Retina (tissue), 1 donor: ENCODE measurements at places on chromosomes 1 and 21.

- no peak for DNase-seq
Measured at GRCh38 chr21:21481239-21481638, 483.0 kb downstream of the NCAM2 start.

DNA sequence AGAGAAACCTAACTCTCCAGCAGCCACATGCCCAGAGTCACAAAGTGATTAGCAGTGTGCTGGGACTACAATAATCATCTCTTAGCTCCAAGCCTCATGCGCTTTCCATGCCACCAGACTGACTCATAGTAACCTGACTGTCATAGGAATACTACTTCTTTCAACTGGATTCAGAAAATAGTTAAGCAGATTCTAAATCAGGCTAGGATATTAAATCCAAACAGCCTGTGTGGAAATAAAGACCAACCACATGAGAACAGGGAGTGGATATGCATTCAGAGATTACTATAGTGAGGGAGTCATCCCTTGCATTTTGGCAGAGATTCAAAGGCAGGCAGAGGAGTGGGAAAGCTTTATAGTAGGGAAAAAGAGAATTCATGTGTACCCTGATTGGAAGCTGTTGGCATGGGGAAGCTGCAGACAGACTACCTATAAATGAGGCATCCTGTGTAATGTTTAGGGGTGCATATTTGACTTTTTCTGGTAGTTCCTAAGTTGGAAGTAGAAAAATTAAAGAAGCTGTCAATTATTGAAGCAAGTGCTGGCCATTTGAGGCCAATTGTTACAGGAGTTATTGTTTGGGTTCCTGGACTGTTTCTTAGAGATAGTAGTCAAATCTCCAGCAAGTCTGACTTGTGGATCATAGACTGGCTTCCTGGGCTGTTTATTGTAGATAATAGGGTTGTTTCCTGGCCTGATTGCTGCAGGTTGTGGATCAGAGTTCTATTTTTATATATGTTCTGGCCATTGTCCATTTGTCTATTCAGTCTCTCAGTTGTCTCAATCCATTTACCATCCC, 31.7 kb upstream of the DNAH14 start:
- no peak for DNase-seq

GRCh38 chr21:45592208-45592619, 50.0 kb upstream of the SLC19A1 start:
- no peak for DNase-seq

DNA sequence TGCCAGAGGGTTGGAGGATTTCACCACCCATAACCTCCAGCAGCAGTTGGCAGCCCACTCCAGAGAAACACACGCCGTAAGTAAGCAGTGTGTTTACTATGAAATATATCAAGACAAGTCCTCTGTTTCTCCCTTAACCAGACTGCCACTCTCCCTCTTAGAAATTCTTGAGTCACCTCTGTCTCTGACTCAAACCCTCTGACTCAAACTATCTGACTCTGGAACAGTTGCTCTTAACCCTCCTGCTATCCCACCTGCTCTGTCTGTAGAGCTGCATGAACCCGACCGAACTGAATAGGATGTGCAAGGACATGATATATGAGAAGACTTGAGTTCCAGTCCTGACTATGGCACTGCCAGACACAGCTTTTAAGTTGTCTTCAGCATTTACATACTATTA, 14.1 kb downstream of the INPP5B start:
- no peak for DNase-seq

DNA sequence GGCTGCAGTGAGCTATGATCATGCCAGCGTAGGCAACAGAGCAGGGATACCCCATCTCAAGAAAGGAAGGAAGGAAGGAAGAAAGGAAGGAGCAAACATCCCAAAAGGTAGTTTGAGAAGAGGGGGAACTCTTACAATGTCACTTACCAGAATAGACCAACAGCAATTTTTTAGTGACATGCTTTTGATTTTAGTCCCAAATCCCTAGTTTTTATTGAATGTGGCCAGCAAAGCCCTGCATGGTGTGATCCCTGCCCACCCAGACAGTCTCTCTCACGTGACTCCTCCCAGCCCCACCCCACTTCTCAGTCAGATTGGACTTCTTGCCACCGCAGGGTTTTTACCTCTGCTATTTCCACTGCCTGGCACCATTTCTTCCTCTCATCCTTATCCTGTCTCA, 39.8 kb upstream of the HNRNPU start:
- no peak for DNase-seq

GRCh38 chr1:100414693-100415497, 62.6 kb downstream of the CDC14A start:
- no peak for DNase-seq

DNA sequence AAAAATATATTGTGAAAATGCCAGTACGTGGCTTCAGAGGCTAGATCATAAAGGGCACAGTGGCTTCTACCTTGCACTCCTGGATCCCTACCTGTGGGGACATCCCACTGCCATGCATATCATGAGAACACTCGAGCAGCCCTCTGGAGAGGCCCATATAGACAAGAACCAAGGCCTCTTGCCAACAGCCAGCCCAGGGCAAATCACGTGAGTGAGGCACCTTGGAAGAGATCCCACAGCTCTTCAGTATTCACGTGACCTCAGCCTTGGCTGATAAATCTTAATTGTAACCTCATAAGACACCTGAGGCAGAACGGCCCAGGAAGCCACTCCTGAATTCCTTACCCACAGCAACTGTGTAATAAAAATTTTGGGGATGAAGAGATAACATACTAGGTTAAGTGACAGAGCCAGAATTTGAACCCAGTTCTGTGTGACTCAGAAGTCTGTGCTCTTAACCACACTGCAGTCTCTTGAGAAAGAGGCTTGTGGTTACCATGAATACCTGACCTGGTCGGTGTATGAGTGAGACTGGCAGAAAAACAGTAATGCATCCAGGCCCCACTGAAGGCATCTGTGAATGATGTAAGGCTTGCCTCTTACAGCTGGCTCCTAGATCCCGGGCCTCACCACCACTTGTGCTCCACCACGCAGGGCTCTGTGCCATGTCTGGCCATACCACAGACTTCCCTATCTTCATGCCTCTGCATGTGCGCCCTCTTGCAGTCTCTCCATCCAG, 6.9 kb upstream of the A3GALT2 start:
- no peak for DNase-seq

GRCh38 chr21:31905503-31906451, 33.0 kb downstream of the HUNK start:
- no peak for DNase-seq

GRCh38 chr21:18245464-18245967, 883 bp downstream of the CHODL start:
- DNase-seq = peak; percentile 88

DNA sequence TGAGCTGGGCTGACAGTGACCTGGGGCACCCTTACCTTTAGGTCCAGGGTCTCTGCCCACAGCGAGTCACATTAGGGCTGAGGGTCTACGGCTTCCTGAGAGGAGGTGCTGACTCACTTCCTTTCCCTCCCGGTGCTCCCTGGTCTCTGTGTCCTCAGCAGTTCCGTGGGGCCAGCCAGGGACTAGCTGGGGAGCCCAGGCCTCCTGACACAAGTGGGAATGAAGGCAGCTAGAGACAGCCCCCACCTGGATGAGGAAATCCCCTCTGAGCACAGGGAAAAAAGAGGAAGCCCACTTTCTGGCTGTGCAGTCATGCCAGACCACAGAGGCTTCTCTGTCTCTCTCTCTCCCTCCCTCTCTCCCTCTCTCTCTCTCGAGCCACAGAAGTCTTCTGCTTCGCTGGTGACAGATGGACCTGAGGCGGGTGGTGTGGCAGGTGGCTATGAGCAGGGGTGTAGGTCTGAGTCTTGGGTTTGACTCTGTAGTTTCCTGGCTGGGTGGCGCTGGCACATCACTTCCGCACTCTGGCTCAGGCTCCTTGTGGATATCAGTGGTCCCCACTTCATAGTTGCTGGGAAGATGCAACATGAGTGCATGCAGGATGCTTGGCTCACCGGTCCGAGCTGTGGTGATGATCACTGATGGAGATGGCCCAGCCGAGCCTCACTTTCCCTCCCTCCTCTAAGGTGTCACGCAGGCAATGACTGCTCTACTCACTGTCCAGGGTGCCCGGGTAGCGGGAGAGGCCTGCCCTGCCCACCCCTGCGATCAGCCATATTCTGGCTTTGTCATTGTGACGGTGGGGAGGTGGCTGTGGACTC, 3.5 kb downstream of the SLC66A1 start:
- no peak for DNase-seq

DNA sequence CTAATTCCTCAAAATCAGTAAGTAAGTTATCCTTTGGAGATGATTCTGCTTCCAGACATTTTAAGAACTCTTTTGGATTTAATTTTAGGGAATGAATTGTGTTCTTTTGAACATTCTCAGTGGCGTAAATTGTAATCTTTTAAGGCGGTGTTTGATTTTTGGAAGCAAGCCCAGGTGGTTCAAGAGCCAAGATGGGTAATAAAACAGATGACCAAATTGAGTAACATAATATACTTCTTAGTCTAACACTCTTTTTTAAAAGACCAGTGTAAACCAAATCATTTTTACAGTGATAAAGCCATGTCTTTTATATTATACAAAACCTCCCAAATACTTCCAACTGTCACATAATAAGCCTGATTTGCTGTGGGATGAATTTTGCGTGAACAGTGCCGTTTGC, 133.8 kb downstream of the LRRC40 start:
- no peak for DNase-seq

- DNase-seq = no peak
Measured at GRCh38 chr1:185938396-185938795, 204.2 kb downstream of the HMCN1 start.

DNA sequence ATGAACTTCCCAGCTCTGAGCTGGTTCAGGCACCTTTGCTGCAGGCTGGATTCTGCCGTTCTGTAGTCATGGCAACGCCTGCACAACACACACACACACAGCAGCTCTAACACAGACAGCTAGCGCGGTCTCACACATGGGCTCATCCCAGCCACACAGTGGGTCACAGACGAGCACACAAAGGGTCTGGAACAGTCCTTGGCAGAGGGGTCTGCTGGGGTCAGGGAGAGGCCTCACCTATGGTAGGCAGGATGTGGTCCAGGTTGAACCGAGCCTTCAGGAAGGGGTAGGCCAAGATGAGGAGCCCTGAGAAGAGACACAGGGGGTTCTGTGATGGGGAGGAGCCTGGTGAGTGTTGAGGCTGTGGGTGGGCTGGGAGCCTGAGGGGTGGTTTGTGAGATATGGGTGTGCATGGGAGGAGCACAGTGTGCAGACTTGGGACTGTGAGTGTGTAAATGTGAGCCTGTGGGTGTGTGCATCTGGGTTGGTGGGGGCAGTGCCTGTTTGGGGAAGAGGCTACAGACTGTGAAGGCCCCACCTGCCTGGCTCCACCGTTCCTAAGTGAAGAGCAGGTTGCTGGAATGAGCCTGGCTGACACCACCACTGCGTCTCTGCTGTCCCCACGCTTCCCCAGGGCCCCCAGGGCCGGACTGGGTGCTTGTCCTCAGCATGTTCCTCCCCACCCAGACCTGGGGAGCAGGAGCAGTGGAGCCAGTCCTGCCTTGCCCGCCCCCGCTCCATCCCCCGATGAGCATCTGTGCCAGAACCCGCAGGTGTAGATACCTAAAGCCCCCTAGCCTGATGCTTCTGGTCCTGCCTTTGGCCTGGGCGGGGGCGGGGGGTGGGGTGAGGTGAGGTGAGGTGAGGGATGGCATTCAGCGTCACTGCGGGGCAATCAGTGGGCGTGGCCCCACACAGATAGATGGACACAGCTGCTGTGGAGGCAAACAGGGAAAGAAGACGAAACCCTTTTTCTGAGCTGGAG, 1.5 kb downstream of the KNCN start:
- peak; percentile 81 for DNase-seq

DNA sequence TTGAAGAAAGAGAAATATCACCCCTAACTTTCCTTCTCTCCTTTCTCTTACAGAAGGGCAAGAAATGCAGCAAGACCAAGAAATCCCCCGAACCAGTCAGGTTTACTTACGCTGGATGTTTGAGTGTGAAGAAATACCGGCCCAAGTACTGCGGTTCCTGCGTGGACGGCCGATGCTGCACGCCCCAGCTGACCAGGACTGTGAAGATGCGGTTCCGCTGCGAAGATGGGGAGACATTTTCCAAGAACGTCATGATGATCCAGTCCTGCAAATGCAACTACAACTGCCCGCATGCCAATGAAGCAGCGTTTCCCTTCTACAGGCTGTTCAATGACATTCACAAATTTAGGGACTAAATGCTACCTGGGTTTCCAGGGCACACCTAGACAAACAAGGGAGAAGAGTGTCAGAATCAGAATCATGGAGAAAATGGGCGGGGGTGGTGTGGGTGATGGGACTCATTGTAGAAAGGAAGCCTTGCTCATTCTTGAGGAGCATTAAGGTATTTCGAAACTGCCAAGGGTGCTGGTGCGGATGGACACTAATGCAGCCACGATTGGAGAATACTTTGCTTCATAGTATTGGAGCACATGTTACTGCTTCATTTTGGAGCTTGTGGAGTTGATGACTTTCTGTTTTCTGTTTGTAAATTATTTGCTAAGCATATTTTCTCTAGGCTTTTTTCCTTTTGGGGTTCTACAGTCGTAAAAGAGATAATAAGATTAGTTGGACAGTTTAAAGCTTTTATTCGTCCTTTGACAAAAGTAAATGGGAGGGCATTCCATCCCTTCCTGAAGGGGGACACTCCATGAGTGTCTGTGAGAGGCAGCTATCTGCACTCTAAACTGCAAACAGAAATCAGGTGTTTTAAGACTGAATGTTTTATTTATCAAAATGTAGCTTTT, 2.4 kb downstream of the CCN1 start:
- DNase-seq = no peak

DNA sequence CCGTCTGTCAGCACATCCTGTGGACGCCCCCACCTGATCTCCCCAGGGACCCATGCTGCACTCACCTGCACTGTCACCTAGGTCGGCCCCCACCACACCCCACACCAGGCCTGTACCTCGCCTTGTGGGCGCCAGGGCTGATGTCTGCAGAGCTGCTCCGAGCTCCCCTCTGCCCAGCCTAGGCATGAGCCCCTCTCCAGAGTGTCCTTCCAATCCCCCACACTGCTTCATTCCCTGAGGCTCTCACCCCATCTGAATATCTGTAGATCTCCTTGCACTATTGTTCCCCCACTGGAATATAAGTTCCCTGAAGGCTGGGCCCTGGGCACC, 12.2 kb downstream of the UMODL1 start:
- DNase-seq = no peak

- no peak for DNase-seq
Measured at GRCh38 chr1:108551137-108551862, 8.6 kb upstream of the EEIG2 start.

DNA sequence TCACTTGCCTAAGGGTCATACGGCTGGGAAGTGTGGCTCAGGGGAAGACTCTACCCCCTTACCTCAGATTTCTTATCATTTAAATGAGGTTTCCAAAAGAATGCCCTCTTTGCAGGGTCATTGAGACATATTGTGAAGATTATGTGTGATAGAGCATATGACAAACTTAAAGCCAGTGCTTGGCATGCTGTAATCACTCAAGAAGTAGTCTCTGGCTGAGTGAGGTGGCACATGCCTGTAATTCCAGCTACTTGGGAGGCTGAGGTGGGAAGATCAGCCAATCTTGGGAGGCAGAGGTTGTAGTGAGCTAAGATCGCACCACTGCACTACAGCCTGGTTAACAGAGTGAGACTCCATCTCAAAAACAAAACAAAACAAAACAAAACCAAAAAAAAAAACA, 7.5 kb upstream of the LDLRAD2 start:
- no peak for DNase-seq
